D721Med (cell line): ENCODE measurements at places on chromosomes 16 and 17.

GRCh38 chr17:16419929-16420271, 4.5 kb downstream of the TRPV2 start:
- no peak for DNase-seq

GRCh38 chr16:69408475-69408874, 15.9 kb upstream of the CYB5B start:
- no peak for DNase-seq

DNA sequence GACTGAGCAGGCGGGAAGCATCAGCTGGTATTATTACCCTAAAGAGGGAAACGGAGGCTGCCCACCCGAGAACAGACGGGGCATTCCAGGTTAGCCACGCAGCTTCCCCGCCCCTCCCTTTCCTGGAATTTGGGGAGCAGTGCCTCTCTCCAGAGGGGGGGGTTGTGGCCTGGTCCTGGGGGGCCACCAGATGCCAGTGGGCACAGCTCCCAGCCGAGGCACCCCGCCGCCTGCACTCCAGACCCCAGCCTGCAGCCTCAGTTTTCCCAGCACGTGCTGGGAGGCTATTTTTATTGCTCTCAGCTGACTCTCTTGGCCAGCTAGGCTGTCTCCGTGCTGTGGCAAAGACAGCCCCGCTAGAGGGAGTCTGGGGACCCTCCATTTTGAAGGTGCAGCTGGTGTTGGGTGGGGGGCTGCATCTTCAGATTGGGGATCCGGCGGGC, 62.7 kb upstream of the GSE1 start:
- DNase-seq: no peak

DNA sequence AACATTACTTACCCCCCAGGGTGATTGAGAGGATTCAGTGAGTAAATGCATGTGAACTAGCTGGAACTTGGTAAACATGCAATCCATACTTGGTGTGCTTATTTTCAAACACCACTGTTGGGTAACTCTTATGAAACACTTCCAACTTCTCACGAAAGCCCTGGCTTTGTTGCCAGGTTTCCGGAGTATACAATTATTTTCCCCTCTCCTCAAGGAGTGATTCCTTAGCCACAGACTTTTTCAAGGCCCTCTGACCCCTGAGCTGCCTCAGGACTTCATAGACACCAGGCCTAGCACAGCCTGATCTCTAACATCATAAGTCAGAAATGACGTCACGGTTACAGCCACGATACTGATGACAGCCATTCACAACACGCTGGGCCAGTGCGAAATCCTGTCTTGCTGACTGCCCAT, 27.6 kb downstream of the HSD17B2 start:
- DNase-seq: no peak

- no peak for DNase-seq
Measured at GRCh38 chr17:4849011-4849536, 15.9 kb downstream of the MINK1 start.

DNA sequence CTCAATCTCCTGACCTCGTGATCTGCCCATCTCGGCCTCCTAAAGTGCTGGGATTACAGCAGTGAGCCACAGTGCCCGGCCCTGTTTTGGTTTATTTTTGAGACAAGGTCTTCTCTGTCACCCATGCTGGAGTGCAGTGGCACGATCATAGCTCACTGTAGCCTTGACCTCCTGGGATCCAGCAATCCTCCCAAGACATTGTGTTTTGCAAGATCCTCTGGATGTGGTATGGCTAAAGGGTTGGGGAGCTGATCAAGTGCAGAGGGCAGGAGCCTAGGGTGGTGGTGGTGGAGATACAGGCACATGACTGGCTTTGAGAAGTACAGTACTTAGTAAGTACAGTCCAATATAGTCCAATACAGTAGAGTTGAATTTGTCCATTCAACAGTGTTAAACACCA, 16.6 kb upstream of the TNS4 start:
- DNase-seq: no peak

DNA sequence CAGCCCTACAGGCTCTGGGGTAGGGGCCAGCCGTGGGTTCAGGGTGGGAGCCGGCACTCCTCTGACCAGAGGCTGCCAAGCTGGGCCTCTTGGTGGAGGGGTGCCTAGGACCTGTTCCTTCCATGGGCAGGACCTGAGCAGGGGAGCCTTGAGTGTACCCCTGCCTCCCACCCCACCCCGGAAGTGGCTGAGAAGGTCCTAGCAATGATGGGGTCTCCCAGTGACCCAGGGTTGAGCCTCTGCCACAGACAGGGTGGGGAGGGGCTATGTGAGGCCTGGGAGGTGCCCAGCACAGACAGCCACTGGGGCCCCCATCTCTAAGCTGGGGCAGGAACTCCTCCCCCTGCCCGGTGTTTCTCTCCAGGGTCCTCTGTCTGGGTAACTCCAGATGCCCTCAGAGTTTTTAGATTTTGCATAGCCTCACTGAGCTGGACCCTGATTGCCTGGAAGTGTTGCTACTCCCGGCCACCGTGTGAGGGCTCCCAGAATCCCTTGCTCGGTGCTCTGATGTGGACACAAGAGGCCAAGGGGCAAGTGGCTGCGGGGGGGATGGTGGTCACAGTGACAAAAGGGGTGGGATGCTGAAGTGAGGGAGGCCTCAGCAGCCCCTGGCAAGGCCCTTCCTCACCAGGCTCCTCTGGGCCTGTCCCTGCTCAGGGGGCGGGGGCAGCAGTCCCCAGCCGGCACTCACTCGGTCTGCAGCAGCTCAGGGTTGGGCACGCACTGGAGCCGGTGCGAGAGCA, 6.4 kb upstream of the MTSS2 start:
- DNase-seq: no peak

DNA sequence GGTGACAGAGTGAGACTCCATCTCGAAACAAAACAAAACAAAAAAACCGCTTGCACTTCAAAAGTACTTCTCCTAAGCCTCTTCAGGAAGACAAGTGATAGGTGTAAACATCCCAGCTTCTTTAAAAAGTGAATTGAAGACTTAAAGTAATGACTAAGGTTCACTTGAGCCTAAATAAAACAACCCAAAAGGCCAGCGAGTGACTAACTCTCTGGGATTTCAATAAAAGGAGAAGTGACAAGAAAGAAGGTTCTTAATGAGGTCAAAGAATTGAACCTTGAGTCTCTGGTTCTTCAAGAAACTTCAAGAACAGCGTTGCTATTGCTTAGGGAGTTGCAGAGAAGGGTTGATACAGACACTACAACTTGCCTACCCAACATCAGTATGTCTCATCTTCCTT, 42.2 kb downstream of the STX8 start:
- no peak for DNase-seq

DNA sequence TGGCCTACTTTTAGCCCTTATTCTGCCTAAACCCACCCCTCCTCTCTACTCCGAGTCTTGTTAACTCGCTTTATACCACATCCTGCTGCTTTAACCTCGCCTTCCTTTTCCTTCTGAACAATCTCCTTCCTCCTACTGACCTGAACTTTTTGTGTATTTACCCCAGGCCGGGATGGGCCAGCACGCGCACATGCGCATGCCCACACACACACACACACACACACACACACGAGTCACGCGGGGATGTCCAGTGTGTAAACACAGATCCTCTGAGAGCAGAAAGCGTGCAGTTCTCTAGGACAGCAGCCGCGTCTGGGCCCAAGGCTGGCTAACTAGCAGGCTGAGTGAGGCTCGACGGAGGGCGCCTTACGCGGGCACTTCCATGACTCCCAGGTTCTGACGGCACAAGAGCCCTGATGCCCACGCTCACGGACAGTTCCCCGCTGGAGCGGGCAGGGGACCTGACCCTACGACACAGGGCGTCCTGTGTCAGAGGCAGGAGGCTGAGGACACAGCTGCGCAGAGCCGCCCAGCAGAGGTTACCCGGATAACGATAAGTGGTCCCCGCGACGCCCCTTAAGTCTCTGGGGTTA, 610 bp downstream of the PIK3R5 start:
- no peak for DNase-seq

DNA sequence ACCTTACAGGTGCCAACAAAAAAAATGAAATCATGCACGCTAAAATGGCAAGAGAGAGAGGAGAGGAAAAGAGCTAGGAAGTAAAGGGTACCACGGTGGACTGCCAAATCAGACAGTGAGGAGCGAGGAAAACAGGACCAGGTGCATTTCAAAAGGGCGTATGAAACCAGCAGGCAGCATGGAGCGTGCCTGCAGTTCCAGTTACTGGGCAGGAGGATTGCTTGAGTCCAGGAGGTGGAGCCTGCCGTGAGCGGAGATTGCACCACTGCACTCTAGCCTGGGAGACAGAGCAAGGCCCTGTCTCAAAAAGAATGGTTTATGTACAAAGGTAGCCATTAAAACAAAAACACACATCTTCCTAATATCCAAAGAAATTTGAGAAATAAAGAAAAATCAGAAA, 16.4 kb downstream of the USP36 start:
- DNase-seq: no peak

GRCh38 chr16:80355335-80355734, 185.5 kb upstream of the DYNLRB2 start:
- DNase-seq: no peak

DNA sequence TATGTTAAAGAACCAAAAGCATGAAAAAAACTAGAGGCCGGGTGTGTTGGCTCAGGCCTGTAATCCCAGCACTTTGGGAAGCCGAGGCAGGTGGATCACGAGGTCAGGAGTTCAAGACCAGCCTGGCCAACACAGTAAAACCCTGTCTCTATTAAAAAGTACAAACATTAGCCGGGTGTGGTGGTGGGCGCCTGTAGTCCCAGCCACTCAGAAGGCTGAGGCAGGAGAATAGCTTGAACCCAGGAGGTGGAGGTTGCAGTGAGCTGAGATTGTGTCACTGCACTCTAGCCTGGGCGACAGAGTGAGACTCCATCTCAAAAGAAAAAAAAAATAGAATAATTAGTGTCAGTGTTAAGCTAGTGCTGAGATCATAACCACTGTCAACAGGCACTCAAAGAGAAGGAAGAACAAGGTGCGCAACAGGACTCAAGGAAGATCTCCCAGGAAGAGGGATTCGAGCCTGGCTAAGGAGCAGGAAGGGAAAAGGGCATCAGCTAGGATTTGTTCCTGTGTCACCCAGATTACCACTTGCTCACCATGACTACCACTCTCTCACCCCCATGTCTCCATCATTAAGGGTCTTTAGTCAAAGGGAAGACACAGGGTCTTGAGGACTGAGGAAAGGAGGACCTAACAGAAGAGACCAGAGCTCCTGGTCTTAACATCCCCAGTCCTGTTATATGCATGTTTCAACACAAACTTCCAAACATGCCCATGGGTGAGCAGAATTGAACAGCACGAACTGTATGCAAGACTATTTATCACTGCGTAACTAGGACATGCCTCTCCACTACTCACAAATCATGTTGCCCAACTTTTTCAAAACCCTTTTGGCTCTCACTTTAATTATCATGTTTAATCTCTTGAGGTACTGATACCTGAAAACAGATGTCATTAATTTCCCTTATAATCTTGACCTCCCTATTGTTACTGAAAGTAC, 88.3 kb upstream of the PLEKHM1 start:
- DNase-seq: no peak

DNA sequence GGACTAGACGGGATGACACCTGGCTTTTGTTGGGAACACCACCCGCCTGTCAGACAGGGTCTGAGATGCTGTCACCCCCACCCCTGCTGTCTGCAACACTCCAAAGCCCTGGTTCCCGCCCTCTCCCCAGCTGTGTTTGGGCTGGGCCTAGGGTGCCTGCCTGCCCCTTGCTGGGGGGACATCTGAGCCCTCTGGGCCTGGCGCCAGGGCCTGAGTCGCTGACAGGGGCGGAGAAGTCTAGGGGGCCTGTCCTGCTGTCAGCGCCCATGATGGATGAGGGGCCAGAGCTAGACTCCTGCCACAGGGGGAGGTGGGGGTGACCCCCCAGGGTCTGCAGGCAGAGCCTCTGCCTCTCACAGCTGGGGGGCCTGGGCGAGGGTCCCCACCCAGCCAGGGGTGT, 7.6 kb upstream of the PKMYT1 start:
- DNase-seq: no peak

- DNase-seq: no peak
Measured at GRCh38 chr16:55559233-55559632, 7.3 kb upstream of the CAPNS2 start.

DNA sequence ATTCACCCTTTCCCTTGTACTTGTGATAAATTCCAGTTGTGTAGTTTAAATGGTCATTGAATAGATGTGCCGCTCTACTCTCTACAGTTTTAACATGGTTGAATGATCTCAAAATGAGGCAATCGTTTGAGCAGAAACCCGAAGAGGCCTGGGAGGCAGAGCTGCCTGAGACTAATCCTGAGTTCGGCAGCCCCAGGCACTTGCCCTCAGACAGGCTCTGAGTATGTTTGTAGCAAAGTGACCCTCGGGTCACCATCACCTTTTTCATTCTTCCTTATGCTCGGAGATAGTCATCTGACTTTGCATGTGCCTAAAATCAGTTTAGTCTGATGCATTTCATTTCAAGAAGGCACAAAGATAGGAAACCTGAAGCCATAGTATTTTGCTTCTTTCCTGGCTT, 184.0 kb upstream of the RBFOX1 start:
- DNase-seq: no peak

- DNase-seq: no peak
Measured at GRCh38 chr16:21256636-21257035, 21.5 kb downstream of the CRYM start.

DNA sequence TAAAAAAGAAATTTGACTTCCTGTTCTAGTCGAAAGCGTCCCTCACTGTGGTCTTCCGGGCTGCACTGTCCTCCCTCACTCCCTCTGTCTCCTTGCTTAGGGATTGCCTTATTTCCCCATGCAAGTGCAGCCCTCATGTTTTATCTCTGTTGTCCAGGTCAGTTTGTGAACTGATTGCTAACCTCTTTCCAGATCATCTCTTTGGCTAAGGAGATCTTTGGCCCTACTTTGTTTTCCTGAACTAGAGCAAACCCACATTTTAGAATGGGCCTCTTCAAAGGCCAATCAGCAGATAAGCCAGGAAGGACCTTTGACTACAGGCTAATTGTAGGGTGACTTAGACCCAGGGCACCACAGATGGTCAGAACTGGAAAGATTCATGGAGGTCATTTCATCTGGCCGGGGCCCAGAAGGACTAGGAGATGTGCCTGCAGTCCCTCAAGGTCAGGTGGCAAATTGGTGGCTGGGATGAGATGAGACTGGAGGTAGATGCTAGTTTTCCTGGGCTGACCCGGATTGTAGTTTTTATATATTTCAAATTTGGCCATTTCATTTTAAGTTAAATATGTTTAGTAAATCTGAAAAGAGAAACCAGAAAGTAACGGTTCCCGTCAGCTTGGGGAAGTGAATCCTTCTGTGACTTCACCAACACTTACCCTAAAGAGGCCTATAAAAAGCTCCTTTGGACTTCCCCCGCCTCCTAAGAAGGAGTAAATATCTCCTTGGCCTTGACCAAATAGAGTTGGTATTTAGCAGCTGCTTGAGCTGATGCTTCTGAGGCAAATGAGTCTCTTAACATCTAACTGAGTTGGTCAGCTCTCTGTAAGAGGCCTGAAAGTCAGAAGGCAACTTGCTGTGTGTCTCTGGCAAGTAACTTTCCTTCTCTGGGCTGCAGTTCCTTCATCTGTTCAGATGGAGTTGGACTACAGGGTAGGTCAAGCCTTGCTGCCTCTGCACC, 6.2 kb upstream of the SLC25A19 start:
- no peak for DNase-seq

DNA sequence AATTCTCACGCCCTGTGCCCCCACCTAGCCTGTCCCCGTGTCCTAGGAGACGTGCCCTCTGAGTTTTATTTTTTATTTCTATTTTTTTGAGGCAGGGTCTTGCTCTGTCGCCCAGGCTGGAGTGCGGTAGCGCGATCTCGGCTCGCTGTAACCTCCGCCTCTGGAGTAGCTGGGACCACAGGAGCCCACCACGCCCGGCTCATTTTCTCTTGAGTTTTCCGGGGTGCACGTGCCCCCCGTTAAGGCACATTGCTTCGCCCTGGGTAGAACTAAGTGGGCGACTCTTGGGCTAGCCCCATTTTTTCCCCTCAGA, 655 bp upstream of the KLHDC4 start:
- DNase-seq: no peak

- DNase-seq: no peak
Measured at GRCh38 chr17:30244853-30245385, 9.4 kb upstream of the SLC6A4 start.
